ENCODE measurements at places on chromosomes 6 and 20. TPM values are rescaled to one million over a fixed set of nuclear protein-coding genes. Genes with fewer than 3 reads are reported as not detected.

Gene CTSZ
- total RNA-seq = 228 TPM

Gene MYH7B
- not detected for total RNA-seq

Gene SAPCD1
- 3.0 TPM for total RNA-seq

Gene SNHG17
- total RNA-seq = 8.5 TPM

All from A172 (cell line).